ENCODE measurements at places on chromosomes 3 and 15. TPM values are rescaled to one million over a fixed set of nuclear protein-coding genes. Genes with fewer than 3 reads are reported as not detected.

The AZI2 gene
- 24.6 TPM for total RNA-seq

The SEMA3F gene
- 0.23 TPM for total RNA-seq

The ROPN1B gene
- total RNA-seq, result not detected

The CCR5 gene
- 1.2 TPM for total RNA-seq

The NTRK3 gene
- not detected for total RNA-seq

The GOLGB1 gene
- 11.8 TPM for total RNA-seq

DNA sequence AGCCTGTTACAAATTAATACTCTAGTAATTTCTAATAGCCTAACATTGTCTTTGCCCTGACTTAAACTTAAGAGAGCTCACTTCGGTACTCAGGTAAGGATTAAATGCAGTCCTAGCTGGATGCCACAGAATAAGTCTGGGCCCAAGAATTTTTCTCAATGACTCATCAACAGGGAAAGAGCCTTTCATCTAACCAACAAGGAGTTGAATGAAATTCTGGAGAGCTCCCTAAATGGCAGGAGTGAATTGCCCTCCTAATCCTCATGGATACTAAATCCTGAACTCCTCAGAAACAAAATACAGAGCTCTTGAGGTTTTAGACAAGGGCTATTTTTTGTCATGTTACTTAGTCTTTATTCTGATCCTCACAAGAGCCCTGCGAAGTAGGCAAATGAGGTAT lies 159.5 kb downstream of the PLCH1 start:
- no peak for DNase-seq

DNA sequence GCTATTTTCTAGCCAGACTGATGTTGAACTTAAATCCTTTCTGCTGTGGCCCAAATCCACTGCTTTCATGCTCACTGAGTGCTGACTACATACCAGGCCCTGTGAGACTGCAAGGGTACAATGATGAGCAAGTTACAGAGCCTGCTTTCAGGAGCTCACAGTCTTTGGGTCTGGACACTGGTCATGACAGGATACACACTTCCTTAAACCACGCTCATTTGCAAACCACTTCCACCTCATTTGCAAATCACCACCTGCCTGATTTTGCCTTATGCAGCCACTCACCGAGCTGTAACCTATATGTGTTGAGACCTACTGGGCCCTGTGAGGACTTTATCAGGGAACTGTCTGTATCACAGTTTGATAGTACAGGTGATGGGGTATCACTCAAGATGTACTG lies 50.2 kb upstream of the LRRC58 start:
- DNase-seq, result no peak

GRCh38 chr3:190004656-190005055 lies 116.0 kb downstream of the P3H2 start:
- no peak for DNase-seq

- DNase-seq, result no peak
Observed at GRCh38 chr15:23467110-23467600, 20.1 kb upstream of the GOLGA6L2 start.

- DNase-seq, result no peak
Observed at GRCh38 chr3:72887343-72887704, 522 bp upstream of the GXYLT2 start.

The TMEM45A gene
- total RNA-seq, result 0.18 TPM

DNA sequence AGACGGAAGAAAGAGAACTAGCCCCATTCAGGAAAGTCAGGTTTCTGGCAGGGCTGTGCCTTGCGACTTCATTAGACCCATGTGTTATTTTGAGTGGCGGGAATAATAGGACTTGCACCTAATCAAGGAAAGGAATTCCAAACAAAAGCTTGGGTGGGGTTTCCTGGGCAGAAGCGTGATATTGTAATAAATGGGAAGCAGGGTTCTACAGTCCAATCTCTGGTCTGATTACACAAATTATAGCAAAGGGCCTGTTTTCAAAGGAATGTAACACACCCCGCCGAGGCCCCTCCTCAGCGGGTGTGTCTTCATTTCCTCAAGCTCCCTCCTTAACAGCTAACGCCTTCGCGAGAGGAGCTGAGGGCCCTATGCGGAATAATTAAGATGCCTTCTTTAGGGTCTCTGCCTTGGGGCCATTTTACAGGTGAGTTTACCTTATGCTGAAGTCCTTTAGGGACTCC lies 396.0 kb upstream of the C2CD4B start:
- no peak for DNase-seq

The LXN gene
- 2.3 TPM for total RNA-seq

DNA sequence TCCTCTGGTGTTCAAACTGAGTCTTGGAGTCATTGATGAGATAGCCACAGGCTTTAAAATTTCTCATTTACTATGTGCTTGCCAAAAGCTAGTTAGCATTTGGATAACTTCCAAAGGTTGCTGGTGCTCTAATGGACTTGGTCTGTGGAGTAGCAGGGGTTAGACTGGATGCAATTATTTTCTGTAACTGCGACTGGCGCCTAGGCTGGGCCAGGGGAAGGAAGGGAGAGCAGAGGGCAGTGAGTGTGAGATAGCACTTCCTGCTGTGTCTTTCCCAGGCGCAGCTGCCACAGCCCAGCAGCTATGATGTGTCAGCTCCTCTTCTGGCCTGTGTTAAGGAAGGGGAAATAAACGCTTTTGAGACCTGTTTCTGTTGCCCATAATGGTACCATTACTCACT lies 98.6 kb downstream of the MYRIP start:
- DNase-seq, result no peak

- no peak for DNase-seq
Observed at GRCh38 chr3:105359098-105359762, 7.5 kb upstream of the ALCAM start.

- DNase-seq, result no peak
Observed at GRCh38 chr3:158751316-158751715, 19.1 kb upstream of the RARRES1 start.

The FGF7 gene
- 0.08 TPM for total RNA-seq

- DNase-seq, result no peak
Observed at GRCh38 chr3:151777880-151778279, 36.0 kb upstream of the AADAC start.

DNA sequence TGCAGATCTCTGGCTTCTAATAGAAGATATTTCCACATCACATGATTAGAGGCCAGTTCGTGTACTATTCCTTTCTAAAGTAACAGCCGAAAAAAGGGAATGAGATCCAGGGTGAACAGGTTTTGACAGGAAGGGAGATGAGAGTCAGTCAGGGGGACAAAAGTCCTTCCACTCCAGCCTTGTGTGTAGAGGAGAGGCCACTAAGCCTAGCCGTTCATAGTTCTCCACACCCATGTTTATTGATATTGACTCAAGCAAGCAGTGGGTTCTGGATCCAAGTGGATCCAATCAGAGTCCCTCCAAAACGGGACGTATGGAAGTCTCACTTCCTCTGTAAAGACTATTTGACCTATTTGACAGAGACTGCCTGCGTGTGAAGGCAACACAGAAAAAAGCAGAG lies 80.4 kb upstream of the LRIG1 start:
- no peak for DNase-seq

DNA sequence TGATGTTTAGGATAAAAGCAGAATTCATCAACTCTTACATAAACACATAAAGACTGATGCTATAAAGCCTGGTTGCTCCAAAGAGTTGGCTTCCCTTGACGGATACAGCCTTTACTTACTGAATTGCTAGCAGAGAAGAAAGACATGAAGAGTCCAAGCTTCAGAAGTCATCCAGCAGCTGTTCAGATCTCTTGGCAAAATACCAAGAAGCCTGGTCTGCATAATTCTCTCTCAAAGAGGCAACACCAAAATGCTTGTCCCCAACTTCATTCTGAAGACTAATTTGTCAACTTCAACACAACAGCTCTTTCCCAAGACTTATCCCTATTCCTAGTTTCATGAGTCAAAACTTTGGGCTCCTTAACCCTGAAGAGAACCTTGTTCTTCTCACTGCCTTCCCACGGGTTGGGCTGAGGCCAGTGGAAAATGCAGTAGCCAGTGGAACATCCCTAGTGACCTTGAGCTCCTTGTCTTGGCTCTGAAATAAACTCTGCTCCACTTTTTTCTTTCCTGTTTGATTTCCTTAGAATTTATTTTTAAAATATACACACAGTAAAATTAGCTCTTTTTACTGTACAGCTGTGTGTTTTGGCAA lies 119.2 kb upstream of the THBS1 start:
- DNase-seq, result no peak

The SAMD7 gene
- total RNA-seq, result not detected

DNA sequence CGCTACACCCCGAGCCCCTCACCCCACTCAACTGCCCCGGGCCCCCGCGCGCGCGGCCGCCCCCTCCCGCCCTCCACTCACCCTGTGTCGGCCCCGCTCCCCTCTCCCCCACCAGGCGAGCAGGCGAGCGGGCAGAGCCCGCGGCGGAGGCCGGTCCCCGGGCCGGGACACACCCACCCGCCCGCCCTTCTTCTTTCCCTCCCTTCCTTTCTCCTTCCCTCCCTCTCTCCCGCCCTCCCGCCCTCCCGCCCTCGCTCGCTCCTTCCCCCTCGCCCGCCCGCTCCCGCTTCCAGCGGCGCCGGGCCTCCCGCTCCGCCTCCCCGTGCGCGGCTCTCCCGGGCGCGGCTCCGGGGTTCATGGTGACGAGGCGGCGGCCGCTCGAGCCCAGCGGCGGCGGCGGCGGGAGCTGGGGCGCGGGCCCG lies at the start of gene CTDSPL:
CTDSPL (plus strand) TSS at position 261 of the 422 bp plus-strand sequence. CDS start 320 bp downstream, outside the sequence.
- DNase-seq, result no peak

The C3orf20 gene
- not detected for total RNA-seq

The PTH1R gene
- total RNA-seq, result not detected

GRCh38 chr3:124041553-124041952 lies 49.6 kb upstream of the ROPN1 start:
- DNase-seq, result no peak

GRCh38 chr15:81851757-81852156 lies 194.1 kb downstream of the MEX3B start:
- DNase-seq, result no peak

DNA sequence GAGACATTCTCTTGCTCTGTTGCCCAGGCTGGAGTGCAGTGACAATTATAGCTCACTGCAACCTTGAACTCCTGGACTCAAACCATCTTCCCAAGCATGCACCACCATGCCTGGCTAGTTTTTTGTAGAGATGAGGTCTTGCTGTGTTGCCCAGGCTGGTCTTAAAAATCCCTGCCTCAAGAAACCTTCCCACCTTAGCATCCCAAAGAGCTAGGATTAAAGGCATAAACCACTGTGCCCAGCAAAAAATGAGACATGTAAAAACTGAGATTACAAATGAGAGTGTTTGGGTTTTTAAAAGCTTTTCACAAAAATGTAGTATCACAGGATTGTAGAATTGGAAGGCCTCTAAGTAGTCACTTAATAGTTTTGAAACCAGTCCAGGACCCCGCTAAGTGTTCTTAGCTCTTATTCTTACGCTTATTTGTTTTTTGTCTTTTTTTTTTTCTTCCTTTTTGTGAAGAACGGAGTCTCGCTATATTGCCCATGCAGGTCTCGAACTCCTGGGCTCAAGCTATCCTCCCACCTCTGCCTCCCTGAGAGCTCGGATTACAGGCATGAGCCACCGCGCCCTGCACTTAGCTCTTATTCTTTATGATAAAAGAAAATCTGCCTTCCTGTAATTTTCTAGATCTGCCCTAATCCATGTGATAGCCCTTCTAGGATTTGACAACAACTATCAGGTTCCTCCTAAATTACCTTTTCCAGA lies 31.5 kb downstream of the KLHL18 start:
- no peak for DNase-seq

The HYAL1 gene
- total RNA-seq, result not detected

The CYP1A2 gene
- not detected for total RNA-seq

- DNase-seq, result peak; percentile 58
Observed at GRCh38 chr15:40047415-40048210, 8.6 kb upstream of the SRP14 start.

The BTD gene
- 3.0 TPM for total RNA-seq

GRCh38 chr3:71451060-71451459 lies 132.5 kb downstream of the FOXP1 start:
- DNase-seq, result no peak

Measured in activated T-cell treated with anti-CD3 and anti-CD28 coated beads, Interleukin-2, amount 50 U/mL, for 4 hours (primary cell).